ENCODE measurements at places on chromosomes 16 and 17.

DNA sequence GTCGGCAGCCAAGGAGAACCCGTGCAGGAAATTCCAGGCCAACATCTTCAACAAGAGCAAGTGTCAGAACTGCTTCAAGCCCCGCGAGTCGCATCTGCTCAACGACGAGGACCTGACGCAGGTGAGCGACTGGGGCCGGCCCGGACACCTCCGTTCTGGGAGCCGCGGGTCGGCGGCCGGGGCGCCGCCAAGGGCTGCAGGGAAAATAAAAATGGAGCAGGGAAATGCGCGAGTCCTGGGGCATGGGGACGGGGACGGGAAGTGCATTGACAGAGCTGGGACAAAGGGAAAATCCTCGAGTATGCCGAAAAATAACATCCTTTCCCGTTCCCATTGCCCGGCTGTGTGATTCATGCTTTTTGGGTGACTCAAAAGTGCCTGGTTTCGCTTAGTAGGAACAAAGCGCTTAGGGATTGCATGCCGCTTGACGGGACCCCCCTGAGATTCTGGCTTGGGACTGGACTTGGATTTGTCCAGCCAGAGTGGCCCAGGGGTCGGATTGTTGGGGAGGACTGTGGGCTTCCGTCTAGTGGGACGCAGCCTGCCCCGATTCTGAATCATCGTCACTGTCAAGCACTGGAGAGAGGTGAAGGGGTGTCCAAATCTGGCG is 699 bp downstream of the MPRIP start:
- DNase-seq, result no peak

GRCh38 chr16:77732241-77732946 is 10.1 kb downstream of the NUDT7 start:
- no peak for DNase-seq

DNA sequence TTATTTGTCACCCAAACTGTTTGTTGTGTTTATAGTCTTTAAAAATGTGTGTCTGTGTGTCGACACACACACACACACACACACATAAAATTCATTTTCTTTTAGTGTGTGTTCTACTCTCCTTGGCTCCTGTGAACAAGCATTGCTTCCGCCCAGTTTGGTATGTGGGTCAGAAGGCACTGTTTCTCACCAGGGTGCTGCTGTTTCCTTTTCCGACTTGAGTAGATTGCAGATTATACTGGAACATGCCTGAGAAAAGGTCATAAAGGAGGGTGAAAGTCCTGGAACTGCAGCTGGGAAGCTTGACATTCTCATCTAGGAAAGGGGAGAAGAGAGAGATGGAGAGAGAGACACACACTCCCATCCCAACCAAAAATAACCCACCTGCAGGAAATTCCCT is 330.3 kb downstream of the BCAS3 start:
- DNase-seq, result no peak

DNA sequence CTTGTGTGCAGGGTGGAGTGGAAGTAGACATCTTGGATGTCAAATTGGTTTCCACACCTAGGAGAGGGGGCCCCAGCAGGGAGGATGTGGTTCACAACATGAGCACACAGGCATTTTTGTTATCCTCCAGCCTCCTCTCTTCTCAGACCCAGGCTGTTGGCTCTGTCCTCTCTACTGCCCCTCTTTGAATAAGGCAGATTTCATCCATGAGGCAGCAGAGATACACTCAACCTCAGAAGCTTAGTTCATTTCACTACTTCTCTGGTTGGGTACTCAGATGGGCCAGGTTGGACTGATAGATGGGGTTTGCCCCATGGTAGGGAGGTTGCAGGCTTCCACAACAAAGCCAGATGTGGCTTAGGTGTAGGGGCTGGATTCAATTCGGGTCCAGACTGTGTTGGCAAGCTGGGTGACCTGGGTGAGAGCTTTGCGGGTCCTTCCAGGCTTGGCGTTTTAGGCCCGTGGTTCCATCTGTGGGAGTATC is 22.2 kb upstream of the NFATC3 start:
- DNase-seq, result no peak

DNA sequence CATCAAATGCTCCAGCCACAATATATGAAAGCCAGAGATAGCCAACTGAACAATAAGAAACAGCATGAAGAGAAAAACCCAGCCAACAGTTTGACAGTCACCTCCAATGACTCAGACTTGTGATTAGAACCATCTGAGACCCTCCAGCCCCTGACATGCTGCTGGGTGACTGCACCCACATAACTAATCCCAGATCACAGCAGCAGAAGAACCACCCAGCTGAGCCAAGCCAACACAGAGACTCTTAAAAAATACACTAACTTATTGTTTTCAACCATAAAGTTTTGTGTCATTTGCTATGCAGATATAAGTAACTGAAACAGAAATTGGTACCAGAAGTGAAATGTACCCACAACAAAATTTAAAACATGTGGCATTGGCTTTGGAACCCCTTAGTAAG is 314.3 kb upstream of the DYNLRB2 start:
- DNase-seq, result no peak

GRCh38 chr16:85473909-85474620 is 139.1 kb upstream of the GSE1 start:
- no peak for DNase-seq

DNA sequence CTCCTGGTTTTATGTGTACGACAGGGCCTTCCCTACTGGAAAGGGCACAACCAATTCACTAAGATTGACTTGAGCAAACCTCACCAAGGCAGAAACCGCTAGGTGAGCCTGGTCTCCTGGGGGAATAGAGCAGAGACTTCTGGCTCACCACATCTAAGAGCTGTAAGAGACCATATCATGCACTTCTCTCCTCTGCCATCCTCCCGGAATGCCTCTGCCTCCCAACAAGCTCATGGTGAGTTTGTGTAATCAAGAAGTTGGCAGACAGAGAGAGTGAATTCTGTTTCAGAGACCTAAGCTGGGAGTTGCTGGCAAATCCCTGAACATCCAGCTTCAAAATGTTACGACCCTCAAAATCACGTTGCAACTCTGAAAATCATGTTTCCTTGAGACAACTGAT is 154.8 kb downstream of the SLC39A11 start:
- DNase-seq, result no peak

All from glomerular endothelial cell (primary cell).